ENCODE measurements at places on chromosomes 11 and 22. TPM values are rescaled to one million over a fixed set of nuclear protein-coding genes. Genes with fewer than 3 reads are reported as not detected.

DNA sequence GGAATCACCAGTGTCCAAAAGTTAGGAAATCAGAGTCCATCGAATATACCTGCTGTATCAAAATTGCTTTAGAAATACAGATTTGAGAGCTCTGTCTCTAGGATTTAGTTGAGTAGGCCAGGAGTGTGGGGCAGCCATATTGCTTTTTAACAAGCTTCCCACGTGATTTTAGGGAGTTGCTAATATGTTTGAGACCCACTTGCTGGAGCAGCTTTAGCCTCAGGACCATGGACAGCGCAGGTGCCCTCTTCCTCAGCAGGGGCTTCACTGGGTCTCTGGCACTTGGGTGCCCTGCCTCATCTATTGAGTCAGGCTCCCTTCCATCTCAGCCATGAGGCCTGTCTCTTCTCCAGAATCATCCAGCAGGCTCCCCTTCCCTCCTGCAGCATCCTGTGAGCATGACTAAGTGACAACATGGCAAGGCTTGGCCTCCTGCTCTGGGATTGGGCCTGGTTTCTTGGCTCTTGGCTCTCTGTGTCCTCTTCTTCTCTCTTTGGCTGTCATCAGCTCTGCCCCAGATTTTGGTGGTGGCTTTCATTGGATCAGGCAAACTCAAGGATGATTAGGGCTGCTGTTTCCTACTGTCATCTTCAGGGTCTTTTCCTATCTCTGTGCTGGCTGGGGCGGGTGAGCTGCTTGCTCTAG is 70.0 kb downstream of the SGSM1 start:
- no peaks in the 10 kb centered on the region for H3K27me3 ChIP-seq
- no peak for DNase-seq
- H3K36me3 ChIP-seq, result no peaks in the 10 kb centered on the region
- no peak overlapping the region for H3K27ac ChIP-seq
- no peaks in the 10 kb centered on the region for H3K4me1 ChIP-seq

DNA sequence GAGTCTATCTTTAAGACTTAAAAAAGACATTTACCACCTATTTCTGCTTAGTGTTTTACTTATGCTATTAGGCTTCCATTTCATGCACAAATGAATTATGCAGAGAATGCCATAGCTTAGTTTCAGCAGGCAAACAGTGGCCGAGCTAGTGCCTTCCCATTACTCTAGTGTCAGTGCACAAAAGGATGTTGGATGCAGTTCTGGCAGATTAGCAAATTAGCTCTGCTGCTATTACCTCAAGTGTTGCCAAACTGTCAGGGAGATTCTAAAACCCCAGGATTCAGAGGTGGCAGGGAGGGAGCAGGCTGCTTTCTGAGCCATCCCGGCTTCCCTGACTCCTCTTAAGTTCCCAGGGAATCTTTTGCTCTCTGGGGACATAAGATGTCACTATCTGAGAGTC is 209.4 kb upstream of the NCAM1 start:
- no peaks in the 10 kb centered on the region for H3K36me3 ChIP-seq
- H3K27ac ChIP-seq, result no peak overlapping the region
- H3K4me3 ChIP-seq, result no peak overlapping the region
- H3K27me3 ChIP-seq, result no peaks in the 10 kb centered on the region
- H3K4me1 ChIP-seq, result no peaks in the 10 kb centered on the region

BDNF gene
- polyA plus RNA-seq, result 0.93 TPM

DNA sequence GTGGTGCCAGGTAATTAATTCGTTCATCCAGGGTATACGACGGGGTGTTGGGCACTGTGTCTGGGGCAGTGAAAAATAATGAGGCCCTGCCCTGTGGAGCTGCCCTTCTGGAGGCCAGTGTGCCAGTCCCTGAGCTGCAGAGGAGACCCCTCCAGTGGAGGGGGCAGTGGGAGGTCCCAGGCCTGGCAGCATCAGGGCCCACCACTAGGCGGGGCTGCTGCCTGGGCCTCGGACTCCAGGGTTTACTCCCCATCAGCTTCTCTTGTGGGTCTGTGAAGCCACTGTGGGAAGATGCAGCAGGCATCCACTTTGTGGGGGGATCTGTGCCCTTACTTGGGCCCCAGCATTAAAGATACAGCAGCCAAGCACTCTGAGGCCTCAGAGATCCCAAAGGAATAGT is 17.4 kb upstream of the TMPRSS6 start:
- H3K36me3 ChIP-seq, result no peaks in the 10 kb centered on the region
- H3K4me3 ChIP-seq, result no peak overlapping the region
- DNase-seq, result no peak
- H3K27me3 ChIP-seq, result peaks cover 6% of the 10 kb centered on the region

DEPDC7 gene
- polyA plus RNA-seq, result 0.17 TPM

APOBEC3B gene
- 1.0 TPM for polyA plus RNA-seq

TSPAN4 gene
- polyA plus RNA-seq, result 52.5 TPM

DNA sequence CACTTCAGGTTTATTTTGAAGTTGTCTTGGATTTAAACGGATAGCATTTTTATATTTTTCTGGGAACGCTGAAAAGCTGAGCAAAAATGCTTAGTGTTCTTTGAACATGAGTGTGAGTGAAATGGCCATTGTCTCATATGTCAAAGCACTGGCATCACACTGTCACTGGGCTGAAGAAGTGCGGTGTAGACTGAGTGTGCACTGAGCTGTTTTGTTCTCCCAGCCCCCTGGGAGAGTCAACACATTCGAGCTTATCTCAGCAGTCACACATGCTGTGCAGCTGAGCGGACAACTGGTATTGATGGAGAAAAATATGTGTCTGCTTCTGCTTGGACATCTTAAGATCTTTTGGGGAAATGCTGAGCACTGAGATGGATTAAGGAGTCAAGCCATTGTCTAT is 90.8 kb downstream of the TECTA start:
- no peaks in the 10 kb centered on the region for H3K27me3 ChIP-seq
- no peaks in the 10 kb centered on the region for H3K36me3 ChIP-seq
- no peaks in the 10 kb centered on the region for H3K4me1 ChIP-seq
- H3K27ac ChIP-seq, result no peak overlapping the region
- DNase-seq, result no peak

SMTNL1 gene
- not detected for polyA plus RNA-seq

- H3K4me1 ChIP-seq, result no peaks in the 10 kb centered on the region
- no peaks in the 10 kb centered on the region for H3K27me3 ChIP-seq
These were observed 56.8 kb upstream of the THY1 start for GRCh38 chr11:119479685-119480275.

GRCh38 chr11:99368583-99368982 is 347.8 kb downstream of the CNTN5 start:
- DNase-seq, result no peak
- H3K4me3 ChIP-seq, result no peak overlapping the region
- no peak overlapping the region for H3K27ac ChIP-seq
- no peaks in the 10 kb centered on the region for H3K27me3 ChIP-seq
- H3K4me1 ChIP-seq, result no peaks in the 10 kb centered on the region

SLC22A12 gene
- not detected for polyA plus RNA-seq

DNA sequence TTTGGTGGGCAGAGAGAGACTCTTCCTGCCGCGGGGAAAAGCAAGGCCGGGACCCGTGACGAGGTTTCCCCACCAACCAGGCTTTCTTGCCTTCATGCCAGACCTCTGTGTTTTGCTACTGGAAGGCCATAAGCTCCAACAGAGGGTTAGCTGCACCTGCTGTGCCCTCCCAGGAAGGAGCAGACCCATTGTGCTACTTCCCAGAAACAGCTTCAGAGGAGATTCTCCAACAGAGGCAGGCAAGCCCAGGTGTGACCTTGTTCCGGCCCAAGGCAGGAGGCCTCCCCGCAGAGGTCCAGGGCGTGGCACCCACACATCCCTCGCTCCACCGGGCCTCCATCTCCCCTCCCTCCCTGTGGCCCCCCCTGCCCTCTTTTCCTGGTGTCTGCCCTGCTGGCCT is 57.8 kb downstream of the ELFN2 start:
- no peak overlapping the region for H3K4me3 ChIP-seq
- no peaks in the 10 kb centered on the region for H3K4me1 ChIP-seq
- H3K36me3 ChIP-seq, result no peaks in the 10 kb centered on the region
- no peak overlapping the region for H3K27ac ChIP-seq

DNA sequence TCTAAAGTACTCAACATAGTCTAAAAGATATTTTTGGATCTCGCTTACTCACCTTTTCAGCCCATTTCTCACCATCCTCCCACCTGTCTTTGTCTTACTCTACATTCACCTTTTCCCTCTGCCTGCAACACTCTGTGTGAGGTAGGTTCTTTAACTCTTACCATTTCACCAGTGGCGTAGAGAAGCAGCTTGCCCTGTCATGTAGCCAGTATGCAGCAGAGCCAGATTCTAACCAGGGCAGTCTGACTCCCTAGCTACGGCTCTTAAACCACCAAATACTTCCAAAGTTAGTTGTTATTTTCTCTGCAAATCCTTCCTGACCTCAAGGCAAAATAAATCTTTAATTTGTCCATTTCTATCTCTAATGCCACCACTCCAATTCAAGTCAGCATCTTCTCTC is 7.5 kb downstream of the ALG8 start:
- no peaks in the 10 kb centered on the region for H3K27me3 ChIP-seq
- peaks cover 3% of the 10 kb centered on the region for H3K4me1 ChIP-seq
- H3K27ac ChIP-seq, result no peak overlapping the region
- H3K4me3 ChIP-seq, result no peak overlapping the region

- H3K27me3 ChIP-seq, result no peaks in the 10 kb centered on the region
- peak overlapping the region; percentile 84 for H3K27ac ChIP-seq
- no peak for DNase-seq
- H3K4me1 ChIP-seq, result peaks cover 58% of the 10 kb centered on the region
- no peak overlapping the region for H3K4me3 ChIP-seq
- H3K36me3 ChIP-seq, result no peaks in the 10 kb centered on the region
These were observed 3.8 kb upstream of the CREB3L1 start for GRCh38 chr11:46273511-46274205.

DNA sequence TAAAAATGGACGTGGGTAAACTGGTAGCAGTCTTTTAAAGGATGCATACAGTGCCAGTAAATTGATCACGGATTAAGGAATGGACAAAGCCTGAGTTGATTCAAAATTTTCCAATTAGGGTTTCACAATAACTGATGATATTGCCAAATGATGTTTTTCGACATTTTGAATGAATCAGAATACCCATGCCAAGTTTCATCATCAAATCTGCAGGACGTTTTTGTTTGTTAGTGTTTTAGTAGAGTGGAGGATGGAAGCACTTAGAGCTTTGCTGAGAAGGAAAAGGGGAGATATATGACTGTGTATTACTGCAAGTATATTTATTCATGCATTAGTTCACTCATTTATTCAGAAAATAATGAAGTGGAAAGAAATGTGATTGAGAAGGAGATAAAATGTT is 78.3 kb downstream of the SLC17A6 start:
- no peaks in the 10 kb centered on the region for H3K36me3 ChIP-seq
- DNase-seq, result no peak
- no peaks in the 10 kb centered on the region for H3K4me1 ChIP-seq
- H3K27ac ChIP-seq, result no peak overlapping the region
- no peaks in the 10 kb centered on the region for H3K27me3 ChIP-seq

GRCh38 chr11:43504316-43504950 is 145.7 kb downstream of the TTC17 start:
- no peak overlapping the region for H3K4me3 ChIP-seq
- no peak for DNase-seq

KCTD14 gene
- polyA plus RNA-seq, result 0.46 TPM

FAM111B gene
- 0.18 TPM for polyA plus RNA-seq

CTSC gene
- polyA plus RNA-seq, result 92.3 TPM

DNA sequence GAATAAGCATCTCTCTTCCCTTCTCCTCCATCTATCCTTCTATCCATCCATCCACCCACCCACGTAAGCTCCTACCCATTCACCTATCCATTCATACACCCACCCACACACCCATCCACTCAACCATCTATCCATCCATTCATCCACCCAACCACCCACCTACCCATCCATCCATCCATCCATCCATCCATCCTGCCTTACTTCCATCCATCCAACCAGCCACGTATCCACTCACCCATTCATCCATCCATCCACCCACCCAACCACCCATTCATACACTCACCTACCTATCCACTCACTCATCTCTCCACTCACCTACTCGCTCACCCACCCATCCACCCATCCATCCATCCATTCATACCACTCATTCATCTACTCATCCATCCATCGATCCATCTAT is 13.2 kb downstream of the TNNT3 start:
- no peaks in the 10 kb centered on the region for H3K36me3 ChIP-seq
- peaks cover 7% of the 10 kb centered on the region for H3K4me1 ChIP-seq
- no peaks in the 10 kb centered on the region for H3K27me3 ChIP-seq
- no peak overlapping the region for H3K4me3 ChIP-seq

DNA sequence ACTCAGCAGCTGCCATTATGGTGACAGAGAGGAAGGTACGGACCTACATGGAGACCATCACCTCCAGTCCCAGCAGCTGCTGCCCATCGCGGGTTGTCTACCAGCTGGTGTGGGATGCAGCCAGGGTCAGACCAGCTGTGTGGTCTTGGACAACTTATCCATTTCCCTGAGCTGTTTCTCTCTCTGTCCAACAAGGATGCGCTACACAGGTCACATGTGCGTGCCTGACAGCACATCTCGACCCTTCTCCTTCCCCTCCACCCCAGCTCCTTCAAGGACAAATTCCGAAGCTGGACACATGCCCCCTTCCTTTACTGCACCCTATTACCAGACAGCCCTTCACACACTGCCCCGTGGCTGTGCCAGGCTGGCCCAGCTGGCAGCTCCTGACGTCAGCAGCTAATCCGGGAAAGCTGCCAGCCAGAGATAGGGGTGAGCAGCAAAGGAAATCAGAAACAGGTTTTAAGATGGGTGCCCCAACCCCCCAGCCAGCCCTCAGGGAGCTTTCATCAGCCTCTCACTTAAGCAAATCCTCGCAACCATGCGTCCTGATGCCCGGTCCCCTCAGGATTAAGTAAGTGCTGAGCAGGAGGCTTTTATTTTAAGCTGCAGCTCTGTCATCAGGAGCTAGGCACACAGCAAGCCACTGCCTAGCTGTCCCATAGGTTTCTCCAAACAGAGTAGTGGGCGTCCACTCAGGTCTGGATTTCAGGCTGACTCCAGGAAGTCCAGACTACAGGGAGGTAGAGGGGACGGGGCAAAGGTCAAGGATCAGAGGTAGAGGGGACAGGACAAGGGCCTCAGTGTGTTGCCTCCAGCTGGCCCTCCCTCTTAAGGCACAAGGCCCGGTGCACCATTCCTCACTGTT is 20.3 kb downstream of the TEF start:
- no peak overlapping the region for H3K4me3 ChIP-seq
- H3K36me3 ChIP-seq, result peaks cover 17% of the 10 kb centered on the region
- no peaks in the 10 kb centered on the region for H3K4me1 ChIP-seq
- peak; percentile 94 for DNase-seq

GRCh38 chr11:102753267-102753666 is 27.2 kb downstream of the MMP10 start:
- no peaks in the 10 kb centered on the region for H3K27me3 ChIP-seq
- H3K4me1 ChIP-seq, result no peaks in the 10 kb centered on the region
- no peak overlapping the region for H3K4me3 ChIP-seq
- no peaks in the 10 kb centered on the region for H3K36me3 ChIP-seq
- no peak for DNase-seq

- no peaks in the 10 kb centered on the region for H3K36me3 ChIP-seq
- no peak overlapping the region for H3K27ac ChIP-seq
- H3K4me3 ChIP-seq, result no peak overlapping the region
These were observed 9.2 kb downstream of the KCNC1 start for GRCh38 chr11:17743808-17744119.

GRCh38 chr11:116603728-116604323 is 169.0 kb downstream of the BUD13 start:
- no peak overlapping the region for H3K27ac ChIP-seq
- H3K36me3 ChIP-seq, result no peaks in the 10 kb centered on the region
- peaks cover 19% of the 10 kb centered on the region for H3K27me3 ChIP-seq
- H3K4me3 ChIP-seq, result no peak overlapping the region
- H3K4me1 ChIP-seq, result no peaks in the 10 kb centered on the region
